ENCODE measurements at places on chromosomes 1 and 21.
A peak's percentile ranks its signal among the peaks of the same experiment; 100 is the strongest.

DNA sequence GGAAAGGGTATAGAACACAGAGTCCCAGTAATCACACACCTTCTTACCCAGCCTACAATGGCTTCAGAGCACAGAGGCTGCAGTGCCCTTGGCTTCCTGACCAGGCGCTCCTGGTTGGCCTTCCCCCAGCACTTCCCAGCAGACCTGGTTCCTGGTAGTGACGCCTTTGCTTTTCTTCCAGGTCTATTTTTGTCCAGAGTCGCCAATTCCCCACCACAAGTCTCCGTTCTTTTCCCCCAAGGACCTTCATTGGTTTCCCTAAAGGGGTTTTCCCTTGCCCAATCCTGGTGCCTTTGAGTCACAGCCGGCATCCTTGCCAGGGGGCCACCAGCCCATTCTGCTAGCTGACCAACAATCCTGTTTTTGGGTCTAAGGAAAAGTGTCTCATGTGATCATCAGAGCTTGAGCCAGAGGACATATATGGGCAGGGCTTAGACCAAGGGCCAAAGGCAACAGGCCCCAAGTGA lies 84.8 kb downstream of the KCNJ15 start:
- no peak for DNase-seq

- DNase-seq: no peak
Measured at GRCh38 chr1:154943649-154944400, 7.3 kb upstream of the PMVK start.

GRCh38 chr1:219326843-219327242 lies 153.2 kb downstream of the LYPLAL1 start:
- DNase-seq: no peak

- DNase-seq: no peak
Measured at GRCh38 chr1:181898773-181899172, 162.7 kb downstream of the ZNF648 start.

DNA sequence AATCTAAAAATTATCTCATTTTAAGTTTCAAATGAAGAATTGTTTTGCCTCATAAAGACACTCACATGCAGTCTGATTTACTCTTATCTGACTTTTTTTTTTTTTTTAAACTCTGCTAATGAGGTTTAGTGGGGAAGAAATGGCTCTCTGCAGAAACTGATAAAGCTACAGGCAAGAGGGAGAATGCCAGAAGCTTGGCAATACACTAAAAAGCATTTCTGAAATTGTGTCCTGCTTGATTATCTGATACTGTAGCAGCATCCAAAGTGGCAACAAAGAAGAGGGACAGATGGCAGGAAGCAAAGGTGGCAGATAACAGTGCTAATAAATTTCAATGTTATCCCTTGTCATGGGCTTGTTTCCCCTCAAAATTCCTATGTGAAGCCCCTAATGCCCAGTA lies 1744.9 kb downstream of the NCAM2 start:
- no peak for DNase-seq

DNA sequence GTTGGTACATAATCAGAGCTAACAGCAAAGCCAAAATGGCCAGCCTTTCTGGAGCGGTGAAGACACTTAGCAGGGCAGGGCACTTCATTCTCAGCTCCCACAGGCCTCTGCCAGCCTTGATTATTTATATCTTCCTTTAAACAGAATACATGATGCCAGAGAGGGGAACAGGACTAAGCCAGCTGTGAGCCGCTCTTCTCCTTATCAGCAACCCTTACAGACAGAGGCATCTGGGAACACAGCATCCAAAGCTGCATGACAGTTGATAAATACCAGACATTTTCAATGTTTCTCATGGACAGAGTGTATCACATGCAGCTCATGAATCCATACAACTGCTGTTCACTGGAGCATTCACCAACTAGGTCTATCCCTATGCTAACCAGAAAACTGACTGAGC lies 29.1 kb downstream of the DNAJC11 start:
- no peak for DNase-seq

- peak; percentile 19 for DNase-seq
Measured at GRCh38 chr1:220189750-220190347, 82.4 kb downstream of the RAB3GAP2 start.

DNA sequence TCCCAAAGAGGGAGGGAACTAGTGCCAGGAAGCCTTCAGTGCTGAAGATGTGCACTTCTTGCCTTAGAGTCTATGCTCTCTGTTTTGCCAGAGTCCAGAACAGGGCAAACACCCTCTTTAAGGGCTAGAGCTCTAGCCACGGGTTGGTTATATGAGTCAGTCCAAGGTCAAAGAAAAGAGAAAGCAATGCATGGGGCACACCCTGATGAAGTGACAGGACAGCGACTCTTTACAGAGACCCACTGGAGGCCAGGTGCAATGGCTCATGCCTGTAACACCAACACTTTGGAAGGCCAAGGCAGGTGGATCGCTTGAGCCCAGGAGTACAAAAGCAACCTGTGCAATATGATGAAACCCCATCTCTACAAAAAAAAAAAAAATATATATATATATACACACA lies 86.1 kb downstream of the TGFBR3 start:
- no peak for DNase-seq

DNA sequence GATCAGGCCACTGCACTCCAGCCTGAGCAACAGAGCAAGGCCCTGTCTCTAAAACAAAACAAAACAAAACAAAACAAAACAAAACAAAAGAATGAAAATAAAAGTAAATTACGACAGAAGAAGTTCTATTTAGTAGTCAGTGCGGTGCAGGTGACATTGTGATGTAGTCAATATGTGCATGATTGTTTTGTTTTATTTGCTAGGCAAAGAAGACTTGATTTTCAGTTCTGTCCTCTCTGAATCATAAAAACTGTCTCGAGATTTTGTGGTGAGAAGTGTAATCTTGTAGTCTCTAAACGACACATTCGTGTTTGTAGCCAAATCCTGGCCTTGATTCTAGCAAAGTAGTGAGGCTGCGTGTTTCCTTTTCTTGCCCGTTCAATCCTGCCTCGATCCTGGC lies 23.5 kb downstream of the PEX14 start:
- DNase-seq: no peak

- DNase-seq: no peak
Measured at GRCh38 chr1:199394856-199395255, 632.7 kb upstream of the NR5A2 start.

- no peak for DNase-seq
Measured at GRCh38 chr1:44576456-44577150, 97.7 kb downstream of the TMEM53 start.

DNA sequence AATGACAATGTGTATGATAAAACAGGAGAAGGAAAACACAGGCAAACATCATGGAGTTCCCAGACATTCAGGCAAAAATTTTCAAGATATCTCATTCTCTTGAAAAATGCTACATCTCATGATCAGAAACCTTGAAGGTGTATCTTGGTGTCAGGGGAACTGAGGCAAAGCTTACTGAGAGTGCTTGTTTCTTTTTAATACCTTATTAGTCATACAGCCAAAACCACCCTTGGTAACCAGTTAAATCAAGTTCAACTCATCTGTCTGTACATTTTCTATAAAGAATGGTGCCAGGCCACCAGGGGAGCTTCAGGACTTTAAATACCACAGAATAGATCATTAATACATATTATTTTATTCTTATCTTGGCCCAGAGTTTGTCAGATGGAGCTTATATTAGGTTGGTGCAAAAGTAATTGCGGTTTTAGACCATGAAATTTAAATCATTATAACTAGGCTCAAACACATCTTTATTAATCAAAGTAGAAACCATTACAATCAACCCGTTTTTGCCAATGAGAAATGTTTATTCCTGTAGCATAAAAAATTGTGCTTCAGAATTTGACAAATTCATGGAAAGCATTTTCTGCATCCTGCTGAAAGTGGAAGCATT lies 1036.0 kb downstream of the AMY1C start:
- no peak for DNase-seq

DNA sequence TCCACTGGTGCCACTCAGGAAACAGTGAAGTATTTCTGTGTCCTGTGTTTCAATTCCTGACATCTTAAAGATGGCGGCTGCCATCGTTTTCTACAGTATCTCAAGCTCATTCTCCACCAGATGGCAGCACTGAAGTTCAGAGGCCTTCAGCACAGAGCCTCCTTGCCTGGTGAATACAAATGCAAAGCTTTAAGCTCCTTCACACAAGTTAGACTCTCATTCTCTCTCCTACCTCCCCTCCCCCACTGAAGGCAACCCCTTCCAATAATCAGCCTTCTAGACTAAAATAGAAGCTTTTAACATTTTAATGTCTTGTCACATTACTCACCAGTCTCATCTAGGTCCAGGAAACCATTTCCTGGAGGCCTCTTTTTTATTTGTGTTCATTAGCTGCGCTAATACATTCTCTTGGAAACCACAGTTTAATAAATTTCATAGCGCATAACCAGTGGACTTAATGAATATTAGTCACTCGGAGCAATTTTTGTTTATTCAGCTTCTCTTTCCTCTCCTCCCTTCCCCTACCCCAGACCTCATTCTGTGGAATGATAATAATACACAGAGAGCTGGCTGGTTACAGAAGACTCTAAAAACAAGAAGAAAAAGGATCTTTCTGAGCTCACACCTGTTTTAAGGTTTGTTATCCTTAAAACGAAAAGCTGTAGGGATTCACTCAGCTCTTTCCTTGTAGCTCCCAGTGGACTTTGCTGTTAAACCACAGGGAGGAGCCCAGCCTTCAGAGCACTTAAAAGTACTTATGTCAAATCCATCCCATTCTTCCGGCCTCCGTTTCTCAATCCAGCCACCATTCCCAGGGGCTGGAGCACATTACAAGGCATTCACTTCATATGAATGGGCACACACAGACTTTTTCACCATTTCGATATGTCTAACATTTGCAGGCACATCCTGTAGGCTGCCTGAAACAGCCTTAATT lies 384.9 kb downstream of the HLX start:
- peak; percentile 92 for DNase-seq

DNA sequence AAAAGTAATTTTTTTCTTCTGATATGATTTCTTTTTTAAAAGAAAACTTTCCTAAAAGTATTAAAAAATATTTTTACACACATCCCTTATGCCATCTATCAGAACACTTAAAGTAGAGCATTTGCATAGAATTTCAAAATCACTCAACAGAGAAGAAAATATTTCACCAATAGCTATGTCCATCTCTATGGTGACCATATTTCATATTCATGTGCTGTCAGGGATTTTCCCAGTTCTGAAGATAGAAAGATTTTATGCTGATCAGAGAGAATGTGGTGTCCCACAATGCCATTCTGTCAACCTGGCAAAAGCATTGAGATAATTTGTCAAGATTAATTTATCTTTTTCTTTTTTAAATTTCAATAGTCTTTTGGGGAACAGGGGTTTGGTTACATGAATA lies 87.0 kb downstream of the C4BPA start:
- DNase-seq: no peak

DNA sequence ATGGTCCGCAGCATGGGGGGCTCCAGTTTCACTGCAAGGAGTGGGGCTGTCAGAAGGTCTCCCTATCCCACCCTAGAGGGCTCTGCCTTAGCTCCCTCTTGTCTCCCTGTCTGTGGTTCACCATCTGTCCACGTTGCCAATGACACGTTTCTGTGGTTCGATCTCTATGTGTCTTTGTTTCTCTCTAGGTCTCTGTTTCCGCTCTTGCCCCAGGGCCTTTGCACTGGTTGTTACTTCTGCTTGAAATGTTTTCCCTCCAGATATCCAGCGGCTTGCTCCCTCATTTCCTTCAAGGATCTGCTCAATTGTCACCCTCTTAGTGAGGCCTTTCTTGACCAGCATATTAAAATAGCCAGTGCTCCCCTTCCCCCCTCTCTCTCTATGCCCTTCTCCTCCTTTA lies 8.5 kb upstream of the MRPS15 start:
- no peak for DNase-seq

GRCh38 chr21:38036016-38036415 lies 119.8 kb upstream of the KCNJ6 start:
- no peak for DNase-seq

DNA sequence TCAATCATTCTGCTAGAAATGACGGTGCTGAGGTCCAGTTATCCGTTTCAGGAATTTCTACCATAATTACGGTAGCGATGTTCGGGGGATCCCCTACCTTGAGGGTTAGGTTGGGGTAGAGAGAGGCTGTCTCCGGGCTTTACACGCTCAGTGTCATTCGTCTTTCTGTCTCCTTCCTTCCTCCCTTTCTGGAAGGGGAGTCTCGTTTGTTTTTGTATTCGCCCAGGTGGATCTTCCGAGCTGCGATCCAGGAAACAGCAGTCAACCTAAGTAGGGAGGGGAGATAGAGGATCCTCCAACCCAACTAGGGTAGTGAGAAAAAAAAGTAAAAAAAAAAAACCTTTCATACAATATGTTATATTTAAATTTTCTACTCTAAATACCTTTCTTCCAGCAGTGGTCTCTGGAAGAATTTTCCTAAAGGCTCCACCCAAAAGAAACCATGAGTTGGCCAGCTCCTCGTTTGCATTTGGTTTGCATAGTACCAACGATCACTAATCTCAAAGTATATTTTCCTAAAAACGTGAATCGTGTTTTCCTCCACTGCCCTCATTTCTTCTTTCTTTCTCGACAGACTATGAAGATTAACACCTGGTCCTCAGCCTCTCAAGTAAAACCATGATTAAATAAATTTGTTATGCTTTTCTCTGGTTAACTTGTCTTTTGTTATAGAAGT lies 611 bp upstream of the PIK3C2B start:
- no peak for DNase-seq

- no peak for DNase-seq
Measured at GRCh38 chr1:224373008-224373590, 16.4 kb downstream of the CNIH4 start.

GRCh38 chr1:64487061-64487460 lies 17.1 kb downstream of the CACHD1 start:
- no peak for DNase-seq

GRCh38 chr1:41564741-41565475 lies 80.4 kb upstream of the EDN2 start:
- no peak for DNase-seq

DNA sequence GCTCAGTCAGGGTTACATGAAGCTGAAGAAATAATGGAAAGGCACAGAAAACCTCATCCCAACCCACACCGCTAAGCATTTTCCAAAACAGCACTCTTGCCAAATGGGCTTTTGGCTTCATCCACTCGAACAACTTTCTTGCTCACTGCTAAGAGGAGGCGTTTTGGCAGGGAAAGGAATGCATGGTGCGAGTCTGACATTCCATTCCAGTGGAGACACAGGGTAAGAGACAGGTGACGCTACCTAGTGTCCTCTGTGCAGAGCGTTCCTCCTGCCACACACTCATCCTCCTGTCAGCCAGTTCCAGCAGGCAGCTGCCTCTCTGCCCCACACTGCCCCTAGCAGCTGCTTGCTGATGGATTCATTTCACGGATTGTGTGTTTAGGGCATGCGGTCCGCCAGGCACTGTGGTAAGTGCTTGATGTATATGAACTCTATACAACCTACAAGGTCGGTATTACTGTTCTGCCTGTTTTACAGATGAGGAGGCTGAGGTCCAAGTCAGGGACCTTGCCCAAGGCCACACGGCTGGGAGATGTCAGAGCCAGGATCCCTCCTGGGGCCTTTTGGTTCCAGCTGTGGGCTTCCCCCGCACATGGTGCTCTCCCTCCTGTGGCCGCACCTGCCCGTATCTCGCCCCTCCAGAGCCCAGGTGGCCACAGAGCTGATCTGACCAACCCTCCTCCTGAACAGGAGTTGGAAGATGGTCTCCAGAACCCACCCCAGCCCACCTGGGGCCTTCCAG lies 25.7 kb upstream of the BACE2 start:
- peak; percentile 92 for DNase-seq

GRCh38 chr1:197715806-197716205 lies 59.5 kb downstream of the DENND1B start:
- DNase-seq: no peak

GRCh38 chr1:188672153-188672552 lies 1805.5 kb downstream of the BRINP3 start:
- DNase-seq: no peak

Measured in fibroblast of skin of abdomen (primary cell).